ENCODE measurements at places on chromosomes 6 and 20. TPM values are rescaled to one million over a fixed set of nuclear protein-coding genes. Genes with fewer than 3 reads are reported as not detected.
A peak's percentile ranks its signal among the peaks of the same experiment; 100 is the strongest.

- no peak for DNase-seq
- no peaks in the 10 kb centered on the region for H3K36me3 ChIP-seq
- H3K4me3 ChIP-seq: no peak overlapping the region
Observed at GRCh38 chr6:63114610-63115211, 96.6 kb upstream of the FKBP1C start.

DNA sequence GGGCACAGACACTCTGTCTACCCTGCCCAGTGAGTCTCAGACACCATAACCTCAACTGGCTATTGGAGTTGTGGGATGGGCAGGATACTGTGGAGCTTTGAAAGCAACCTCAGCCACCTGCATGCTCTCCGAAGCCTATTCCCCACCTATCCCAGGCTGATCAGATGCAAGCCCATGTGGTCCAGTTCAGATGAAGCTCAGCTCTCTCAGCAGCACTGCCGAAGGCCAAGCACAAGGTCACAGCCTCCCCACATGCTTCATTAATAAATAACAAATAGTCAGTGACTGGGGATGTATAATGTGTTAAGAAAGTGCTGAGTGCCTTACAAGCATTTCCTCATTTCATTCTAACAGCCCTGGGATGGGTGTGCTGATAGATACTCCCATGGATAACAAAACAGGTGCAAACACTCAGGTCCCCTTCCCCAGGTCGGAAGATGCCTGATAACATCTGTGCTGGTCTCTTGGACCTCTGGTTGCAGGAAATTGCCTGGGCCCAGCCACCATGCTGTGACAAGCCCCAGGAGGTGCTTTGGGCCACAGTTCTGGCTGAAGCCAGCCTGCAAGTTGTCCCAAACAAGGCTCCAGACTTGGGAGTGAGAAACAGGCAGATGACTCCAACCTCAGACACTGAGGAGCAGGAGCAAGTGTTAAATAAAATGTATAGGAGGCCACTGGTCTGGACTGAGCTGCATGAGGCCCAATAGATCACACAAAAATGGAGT is 3.7 kb downstream of the ACSS1 start:
- peak; percentile 6 for DNase-seq
- peaks cover 52% of the 10 kb centered on the region for H3K4me1 ChIP-seq
- H3K27ac ChIP-seq: peak overlapping the region; percentile 92
- H3K36me3 ChIP-seq: no peaks in the 10 kb centered on the region
- no peaks in the 10 kb centered on the region for H3K27me3 ChIP-seq

GRCh38 chr20:46246559-46246958 is 61.7 kb downstream of the CDH22 start:
- no peak for DNase-seq
- no peaks in the 10 kb centered on the region for H3K4me1 ChIP-seq
- H3K27ac ChIP-seq: no peak overlapping the region

DNA sequence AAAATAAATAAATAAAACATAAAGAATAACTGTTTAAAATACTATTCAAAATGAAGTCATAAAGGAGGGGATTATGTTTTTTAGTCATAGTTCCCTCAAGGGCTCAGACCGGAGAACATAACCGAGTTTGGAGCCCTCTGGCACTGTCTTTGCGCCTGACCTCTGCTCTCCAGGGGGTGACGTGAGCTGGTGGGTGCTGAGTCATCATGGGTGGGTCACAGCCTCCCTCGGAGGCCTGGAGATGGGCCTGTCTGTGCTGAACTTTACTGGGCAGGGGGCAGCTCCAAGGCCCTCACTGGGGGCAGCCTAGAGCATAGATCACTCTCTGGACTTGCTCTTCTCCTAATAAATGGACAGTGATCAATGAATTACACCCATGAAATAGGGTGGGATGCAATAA is 3.1 kb upstream of the MAVS start:
- no peaks in the 10 kb centered on the region for H3K27me3 ChIP-seq
- peak overlapping the region; percentile 80 for H3K27ac ChIP-seq
- H3K36me3 ChIP-seq: no peaks in the 10 kb centered on the region
- DNase-seq: peak; percentile 42

DNA sequence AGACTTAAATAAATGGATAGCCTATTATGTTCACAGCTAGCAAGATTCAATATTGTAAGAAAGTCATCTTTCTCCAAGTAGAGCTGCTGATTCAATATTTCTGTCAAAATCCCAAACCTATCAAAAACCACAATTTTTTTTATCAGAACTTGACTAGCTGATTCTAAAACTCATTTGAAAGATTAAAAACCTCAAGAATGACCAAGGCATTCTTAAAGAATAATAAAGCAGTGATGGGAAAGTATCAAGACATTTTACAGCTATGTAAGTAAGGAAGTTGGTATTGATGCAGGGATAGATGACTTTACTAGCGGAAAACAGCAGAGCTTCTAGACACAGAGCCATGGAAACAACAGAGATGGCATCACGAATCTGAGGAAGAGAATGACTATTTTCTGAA is 64.7 kb downstream of the SAMD3 start:
- no peaks in the 10 kb centered on the region for H3K4me1 ChIP-seq
- DNase-seq: no peak
- no peak overlapping the region for H3K4me3 ChIP-seq
- no peak overlapping the region for H3K27ac ChIP-seq
- no peaks in the 10 kb centered on the region for H3K27me3 ChIP-seq

DNA sequence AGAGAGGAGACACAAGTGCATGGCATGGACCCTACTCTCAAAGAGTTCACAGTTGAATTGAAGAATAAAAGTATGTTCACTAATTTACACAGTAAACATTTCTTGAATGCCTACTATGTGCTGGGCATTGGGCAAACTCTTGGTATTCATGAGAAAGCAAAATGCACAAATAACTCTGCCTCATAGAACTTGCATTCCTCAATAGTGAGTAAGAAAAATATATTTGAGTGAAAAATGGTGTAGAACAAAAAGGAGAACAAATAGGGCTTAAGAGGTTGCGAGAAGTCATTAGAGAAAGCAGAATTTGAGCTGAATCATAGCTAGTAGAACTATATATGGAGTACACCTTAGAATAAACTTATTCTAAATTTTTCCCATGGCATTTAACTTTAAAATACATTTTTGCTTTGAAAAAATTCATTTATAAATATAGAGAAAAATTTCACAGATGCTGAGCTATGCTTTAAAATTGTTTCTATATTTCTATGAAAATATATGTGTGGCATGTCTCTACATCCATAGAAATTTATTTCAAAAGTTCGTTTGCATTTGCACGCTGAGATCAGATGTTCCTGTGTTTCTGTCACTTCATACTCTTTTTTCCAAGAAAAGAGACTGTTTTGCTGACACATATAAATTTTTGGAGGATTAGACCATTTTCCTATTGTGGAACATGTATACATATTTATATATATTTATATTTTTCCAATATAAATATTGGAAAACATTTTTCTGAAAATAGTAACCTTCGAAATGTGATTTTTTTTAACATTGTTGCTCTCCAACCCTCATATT is 236.1 kb downstream of the KCNQ5 start:
- no peaks in the 10 kb centered on the region for H3K27me3 ChIP-seq
- DNase-seq: no peak
- H3K27ac ChIP-seq: no peak overlapping the region
- H3K36me3 ChIP-seq: no peaks in the 10 kb centered on the region

DNA sequence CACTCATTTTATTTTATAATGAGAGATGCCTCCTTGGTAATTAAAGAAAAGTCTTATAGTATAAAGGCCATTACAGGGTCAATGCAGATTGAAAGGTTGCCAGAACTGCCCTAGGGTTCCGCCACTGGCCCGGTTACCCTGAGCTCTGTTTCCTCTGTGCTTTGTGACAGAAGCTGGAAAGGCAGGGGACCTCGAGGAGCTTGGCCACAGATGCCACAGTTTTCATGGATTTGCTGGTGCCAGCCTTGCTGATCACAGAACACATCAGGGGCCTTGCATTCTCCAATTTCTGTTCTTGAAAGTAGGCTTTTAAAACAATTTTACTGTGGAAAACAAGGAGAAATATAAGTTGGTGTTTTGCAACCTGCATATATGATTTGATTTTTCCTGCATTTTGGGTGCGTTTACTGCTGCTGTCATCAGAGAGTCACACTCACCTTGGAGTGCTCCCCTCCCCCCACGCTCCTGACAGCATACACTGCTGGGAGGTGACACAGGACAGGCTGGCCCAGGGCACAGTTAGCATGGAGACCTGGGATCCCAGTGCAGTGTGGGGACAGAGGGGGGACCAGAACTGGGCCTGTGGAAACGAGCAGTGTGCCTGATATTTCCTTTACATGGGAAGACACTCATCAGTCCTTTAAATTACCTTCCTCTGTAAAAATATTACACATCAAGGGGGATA is 142.8 kb downstream of the CFAP61 start:
- H3K27me3 ChIP-seq: no peaks in the 10 kb centered on the region
- no peaks in the 10 kb centered on the region for H3K36me3 ChIP-seq
- no peaks in the 10 kb centered on the region for H3K4me1 ChIP-seq
- no peak overlapping the region for H3K27ac ChIP-seq
- no peak for DNase-seq
- H3K4me3 ChIP-seq: no peak overlapping the region

DNA sequence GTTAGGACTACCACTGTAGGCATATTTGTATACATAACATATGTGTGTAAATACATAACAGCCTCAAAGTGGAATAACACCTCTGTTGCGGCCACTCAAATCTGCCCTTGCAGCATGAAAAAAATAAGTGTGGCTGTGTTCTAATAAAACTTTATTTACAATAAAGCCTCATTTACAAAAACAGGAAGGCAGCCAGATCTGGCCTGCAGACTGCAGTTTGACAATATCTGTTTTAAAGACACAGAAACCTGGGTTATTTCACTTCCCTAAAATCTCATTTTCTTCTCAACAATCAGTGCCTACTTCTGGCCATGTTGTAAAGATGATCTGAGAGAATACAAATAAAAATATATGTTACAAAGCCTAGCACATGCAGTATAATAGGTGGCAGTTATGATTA is 53.9 kb upstream of the SCML4 start:
- no peaks in the 10 kb centered on the region for H3K4me1 ChIP-seq
- DNase-seq: no peak
- H3K36me3 ChIP-seq: peaks cover 14% of the 10 kb centered on the region
- no peak overlapping the region for H3K4me3 ChIP-seq
- no peaks in the 10 kb centered on the region for H3K27me3 ChIP-seq

DNA sequence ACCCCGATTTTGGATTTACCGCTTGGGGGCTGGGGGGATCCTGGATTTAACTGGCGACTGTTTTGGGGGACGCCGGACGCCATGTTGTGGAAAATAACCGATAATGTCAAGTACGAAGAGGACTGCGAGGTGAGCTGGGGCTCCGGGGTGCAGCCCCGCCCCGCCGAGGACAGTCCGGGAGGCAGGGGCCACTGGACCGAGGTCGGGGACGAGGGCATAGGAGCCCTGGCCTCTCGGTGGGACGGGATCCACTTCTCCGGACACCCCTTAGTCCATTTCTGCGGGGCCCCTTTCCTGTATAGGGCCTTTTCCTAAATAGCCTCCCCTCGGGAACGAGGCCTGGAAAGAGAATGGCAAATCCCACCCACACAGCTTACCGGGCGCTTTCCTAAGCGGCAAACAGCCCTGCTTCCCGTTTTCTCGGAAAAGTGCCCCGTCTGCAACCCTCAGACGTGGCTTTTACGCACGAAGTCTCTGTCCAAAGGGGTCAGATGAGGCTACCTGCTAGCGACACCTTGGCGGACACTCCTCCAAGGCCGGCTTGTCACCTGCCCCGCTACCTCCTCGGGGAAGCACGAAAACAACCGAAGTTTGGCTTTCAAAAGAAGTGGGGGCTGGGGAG is 469 bp downstream of the TFAP2C start:
- peaks cover 11% of the 10 kb centered on the region for H3K4me1 ChIP-seq
- H3K27me3 ChIP-seq: peaks cover 96% of the 10 kb centered on the region
- DNase-seq: no peak
- no peaks in the 10 kb centered on the region for H3K36me3 ChIP-seq
- peak overlapping the region; percentile 36 for H3K27ac ChIP-seq
- peak overlapping the region; percentile 49 for H3K4me3 ChIP-seq

MAD2L1BP gene
- total RNA-seq: 59.4 TPM

SIGLEC1 gene
- 17.6 TPM for total RNA-seq

Measured in transverse colon (tissue), 4 donors.